Stimulated activated CD8-positive, alpha-beta memory T cell treated with anti-CD3 and anti-CD28 coated beads, Interleukin-4, amount 100 ng/mL, for 4 hours (primary cell): ENCODE measurements at places on chromosomes 1 and 21.

GRCh38 chr1:82931006-82931405 lies 1067.9 kb downstream of the TTLL7 start:
- DNase-seq = no peak

DNA sequence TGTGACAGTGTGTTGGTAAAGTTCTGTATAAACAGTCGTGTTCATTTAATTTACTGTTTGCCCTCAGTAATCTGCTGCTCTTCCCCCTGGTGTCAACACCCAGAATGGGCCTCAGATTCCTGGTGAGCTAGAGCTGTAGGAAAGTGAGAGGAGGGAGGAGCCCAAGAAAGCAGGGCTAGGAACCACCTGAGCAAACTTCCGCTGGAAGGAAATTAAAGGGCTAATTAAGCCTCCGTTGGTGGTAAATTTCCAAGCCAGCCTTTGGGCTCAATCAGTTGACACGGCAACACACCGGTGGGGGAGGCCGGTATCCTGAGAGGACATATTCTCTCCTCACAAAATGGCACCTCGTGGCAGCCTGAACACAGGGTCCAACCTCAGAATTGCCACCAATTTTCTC lies 32.9 kb downstream of the RAB3B start:
- no peak for DNase-seq

DNA sequence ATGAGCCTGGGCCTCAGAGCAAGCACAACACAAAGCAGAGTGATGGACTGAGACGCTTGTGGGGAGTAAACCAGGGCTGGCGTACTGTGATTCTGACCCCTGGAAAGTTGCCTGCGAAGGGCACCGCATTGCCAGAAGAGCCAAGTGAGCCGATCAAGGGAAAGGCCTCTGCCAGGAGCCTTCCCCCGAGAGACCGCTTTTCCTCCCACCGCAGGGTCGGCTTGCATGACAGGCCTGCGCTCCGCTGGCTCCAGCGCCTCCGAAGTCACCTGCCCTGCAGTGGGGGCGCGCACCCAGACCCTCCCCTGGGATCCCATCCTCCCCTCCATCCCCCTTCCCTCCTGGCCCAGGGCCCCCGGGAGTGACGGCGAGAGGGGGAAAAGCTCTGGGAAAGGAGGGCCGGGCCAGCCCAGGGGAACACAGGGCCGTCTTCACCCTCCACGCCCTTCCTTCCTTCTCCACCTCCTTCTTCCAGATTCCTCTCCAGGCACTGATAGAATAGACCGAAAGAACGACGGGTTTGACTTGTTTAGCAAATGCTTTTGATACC lies 165.0 kb downstream of the TRIM33 start:
- no peak for DNase-seq

DNA sequence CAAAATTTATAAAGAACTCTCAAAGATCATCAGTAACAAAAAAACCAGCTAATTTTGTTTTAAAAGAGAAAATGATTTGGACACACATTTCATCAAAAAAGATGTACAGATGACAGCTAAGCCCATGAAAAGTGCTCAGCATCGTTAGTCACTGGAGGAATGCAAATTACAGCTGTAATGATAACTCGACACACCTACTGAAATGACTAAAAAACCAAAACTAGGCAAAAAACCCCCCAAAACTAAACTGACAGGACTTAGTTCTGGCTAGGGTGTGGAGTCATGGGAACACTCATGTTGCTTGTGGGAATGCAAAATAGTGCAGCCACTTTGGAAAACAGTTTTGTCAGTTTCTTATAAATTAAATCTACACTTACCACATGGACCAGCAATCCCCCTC lies 59.5 kb downstream of the CNIH3 start:
- no peak for DNase-seq
